ENCODE measurements at places on chromosomes 5 and 9.

DNA sequence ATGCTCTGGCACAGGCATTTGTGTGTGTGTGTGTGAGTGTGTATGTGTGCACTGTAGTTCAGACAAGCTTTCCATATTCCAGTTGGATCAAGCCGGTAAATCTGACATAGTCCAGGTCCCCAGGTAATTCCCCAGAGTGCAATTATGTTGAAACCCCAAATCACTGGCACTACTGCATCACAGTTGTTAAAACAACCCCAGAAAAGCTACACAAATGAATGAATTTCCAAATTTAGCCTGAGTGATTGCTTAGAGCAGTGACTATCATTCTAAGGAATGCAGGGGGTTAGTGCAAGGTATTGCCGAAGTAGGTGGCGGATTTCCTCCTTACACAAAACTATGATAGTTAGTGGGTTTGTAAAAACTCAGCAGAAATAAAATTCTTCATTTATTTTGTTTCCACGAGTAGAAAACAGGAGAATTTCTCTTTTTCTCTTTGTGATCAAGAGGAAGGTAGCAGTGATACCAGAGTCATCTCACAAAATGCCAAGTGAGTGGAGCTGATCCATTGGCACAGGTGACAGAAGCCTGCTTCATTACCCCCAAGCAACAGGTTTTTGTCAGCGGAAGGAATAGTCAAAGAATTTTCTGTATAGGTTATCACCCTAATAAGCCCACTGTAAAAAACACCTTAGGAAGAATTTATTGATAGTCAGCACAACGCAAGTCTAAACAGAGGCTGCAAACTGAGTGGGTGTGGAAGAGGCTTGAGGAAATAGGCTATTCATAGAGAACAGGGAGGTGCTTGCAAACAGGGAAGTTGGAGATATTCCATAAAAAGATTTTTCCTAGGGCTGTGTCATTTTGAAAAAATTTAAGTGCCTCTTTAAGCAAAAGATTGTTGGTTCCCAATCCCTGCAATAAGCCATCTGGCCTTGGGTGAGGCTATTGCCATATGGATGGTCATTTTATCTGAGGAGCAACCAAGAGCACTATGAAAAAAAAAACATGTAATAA lies 385.1 kb downstream of the CHSY3 start:
- DNase-seq: no peak

DNA sequence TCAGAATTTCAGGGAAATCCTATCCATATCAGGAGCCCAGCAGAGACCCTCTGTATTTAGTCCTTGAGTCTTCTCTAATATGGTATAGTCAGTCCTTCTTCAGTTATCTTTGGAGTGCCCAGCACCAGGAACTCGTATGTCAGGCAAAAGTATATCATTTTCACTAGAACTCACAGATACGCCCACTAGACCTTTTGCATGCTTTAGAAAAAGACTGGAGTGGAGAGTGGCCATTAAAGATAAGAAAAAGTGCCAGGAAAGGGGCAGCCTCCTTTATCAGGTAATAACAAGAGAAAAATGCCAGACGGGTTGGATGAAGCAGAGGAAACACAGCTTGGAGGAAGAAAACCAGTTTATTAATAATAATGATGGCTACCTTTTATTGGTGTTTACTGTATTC lies 63.5 kb downstream of the GPR21 start:
- DNase-seq: no peak

GRCh38 chr9:21883642-21884041 lies 81.2 kb downstream of the MTAP start:
- DNase-seq: no peak

GRCh38 chr5:155193029-155193428 lies 179.5 kb downstream of the KIF4B start:
- no peak for DNase-seq

DNA sequence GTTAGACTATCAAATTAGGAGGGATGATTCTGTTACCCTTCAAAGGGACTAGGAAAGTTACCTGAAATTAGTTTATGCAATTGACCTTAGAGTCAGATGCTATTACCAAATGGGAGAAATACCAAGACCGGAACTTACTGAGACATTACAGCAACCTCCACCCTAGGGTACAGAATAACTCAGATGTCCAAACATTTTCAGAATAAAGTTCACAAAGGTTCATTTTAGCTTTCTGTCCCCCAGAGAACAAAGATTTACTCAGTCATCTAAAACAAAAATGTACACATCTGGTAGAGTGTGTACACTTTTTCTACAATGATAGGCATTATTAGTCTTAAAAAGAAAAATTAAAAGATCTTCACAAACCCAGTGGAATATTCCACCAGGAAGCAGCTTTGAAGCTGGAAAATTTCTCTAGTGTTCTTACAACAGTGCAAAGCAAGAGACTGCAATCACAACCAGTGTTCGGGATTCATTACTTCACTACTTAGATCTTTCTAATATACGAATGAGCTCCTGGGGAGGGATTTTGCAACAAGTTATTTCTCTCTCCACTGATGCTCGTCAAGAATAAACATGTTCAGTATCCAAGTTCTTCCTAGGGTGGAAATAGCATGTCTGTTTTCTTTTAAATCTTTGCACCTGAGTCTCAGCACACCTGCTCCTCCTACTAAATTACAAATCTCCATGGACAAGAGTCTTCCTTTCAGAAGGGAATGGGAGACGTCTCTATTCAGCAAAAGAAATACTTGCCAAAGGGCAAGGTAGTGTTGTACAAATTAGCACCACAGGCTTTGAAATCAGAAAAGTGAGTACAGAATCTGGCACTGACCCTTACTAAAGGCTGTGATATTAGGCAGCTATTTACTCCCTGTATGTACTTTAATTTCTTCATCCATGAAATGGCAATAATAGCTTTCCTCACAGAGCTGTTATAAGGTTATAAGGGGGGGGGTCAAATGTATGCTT lies 8.8 kb downstream of the ETF1 start:
- no peak for DNase-seq

DNA sequence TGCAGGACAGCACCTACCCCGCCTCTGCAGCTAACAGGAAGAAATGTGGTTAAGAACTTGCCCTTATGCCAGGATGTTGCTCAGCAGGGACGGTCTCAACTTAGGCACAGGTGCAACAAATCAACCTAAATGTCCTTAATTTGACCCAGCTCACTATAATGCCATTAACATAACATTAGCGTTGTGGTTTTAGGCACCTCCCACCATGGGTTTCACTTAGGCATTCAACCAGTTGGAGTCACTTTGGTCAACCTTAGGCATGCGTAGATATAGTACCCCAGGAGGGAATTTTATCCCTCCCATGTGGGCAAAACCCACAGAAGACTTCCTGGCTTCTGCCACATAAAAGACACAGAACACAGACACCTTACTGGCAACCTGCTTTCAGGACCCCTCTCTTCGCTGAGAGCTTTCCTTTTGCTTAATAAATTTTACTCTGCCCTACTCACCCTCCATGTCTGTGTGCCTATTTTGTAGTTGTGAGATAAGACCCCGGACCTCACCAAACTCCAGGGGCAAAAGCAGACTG lies 8.7 kb upstream of the ERAP1 start:
- no peak for DNase-seq

- DNase-seq: no peak
Observed at GRCh38 chr5:138643040-138643791, 68.0 kb upstream of the HSPA9 start.

DNA sequence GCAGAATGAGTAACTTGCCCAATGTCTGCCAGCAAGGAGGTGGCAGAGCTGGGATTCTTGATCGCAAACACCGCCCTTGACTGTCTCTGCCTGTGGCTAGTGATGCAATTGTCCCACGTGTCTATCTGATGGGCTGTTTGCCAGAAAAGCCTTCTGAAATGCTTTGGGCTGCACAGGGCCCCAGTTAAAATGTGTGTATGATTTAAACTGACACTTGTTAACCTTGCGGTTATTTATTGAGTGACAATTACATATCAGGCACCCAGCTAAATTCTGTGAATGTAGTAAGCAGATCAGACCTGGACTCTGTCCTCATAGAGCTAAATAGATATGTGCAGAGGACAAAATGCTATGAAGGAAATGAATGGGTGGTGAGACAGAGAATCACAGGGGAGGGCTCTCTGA lies 11.6 kb upstream of the IL12B start:
- DNase-seq: no peak

All from putamen (tissue), 1 donor.